ENCODE measurements at places on chromosomes 11 and 22.

GRCh38 chr11:8355416-8355742 is 91.7 kb upstream of the LMO1 start:
- DNase-seq, result no peak

GRCh38 chr11:2743427-2744110 is 43.8 kb upstream of the KCNQ1OT1 start:
- no peak for DNase-seq

GRCh38 chr22:26114826-26115225 is 54.4 kb upstream of the SEZ6L start:
- DNase-seq, result no peak

DNA sequence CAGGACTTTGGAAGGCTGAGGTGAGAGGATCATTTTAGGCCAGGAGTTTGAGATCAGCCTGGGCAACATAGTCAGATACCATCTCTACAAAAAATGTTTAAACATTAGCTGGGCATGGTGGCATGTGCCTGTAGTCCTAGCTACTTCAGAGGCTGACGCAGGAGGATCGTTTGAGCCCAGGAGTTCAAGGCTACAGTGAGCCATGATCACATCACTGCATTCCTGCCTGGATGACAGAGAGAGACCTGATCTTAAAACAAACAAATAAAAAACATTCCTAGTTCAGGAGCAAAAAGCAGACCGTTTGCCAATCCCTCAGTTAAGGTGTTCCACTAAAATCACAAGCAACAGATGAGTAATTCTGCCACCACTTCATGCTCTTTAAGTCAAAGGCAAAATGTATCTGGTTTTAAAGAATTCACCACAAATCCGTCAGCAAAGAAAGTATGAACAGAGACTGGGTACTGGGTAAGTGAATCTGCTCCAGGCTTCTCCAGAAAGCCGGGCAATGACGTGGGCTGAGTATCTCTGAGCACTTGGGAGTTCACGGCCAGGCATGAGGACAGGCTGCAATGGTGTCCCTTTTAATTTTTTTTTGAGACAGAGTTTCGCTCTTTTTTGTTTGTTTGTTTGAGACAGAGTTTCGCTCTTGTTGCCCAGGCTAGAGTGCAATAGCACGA is 19.5 kb downstream of the CLTCL1 start:
- DNase-seq, result no peak

- no peak for DNase-seq
Measured at GRCh38 chr11:44007481-44008087, 40.2 kb upstream of the ACCSL start.

Measured in activated naive CD4-positive, alpha-beta T cell (primary cell).